Urothelium cell line (cell line): ENCODE measurements at places on chromosomes 2 and 18.

DNA sequence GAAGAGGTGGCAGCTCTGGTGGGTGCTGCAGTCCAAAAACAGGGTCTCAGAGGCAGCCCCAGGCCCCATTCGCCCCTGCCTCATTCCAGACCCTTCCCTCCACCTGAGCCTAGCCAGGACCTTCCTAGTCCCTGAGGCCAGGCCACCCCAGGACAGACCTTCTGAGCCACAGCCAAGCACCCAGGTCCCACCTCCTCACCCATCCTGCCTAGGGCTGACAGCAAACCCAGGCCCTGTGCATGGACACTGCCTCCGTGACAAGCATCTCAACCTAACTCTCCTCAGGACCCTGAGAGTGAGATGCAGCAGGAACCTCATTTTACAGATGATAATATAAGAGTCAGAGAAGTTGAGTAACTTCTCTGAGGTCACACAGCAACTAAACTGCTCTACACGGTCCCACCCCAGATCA lies 15.5 kb downstream of the ADRA2B start:
- no peak for DNase-seq

- DNase-seq: no peak
Measured at GRCh38 chr2:11753452-11753885, 7.0 kb downstream of the LPIN1 start.

DNA sequence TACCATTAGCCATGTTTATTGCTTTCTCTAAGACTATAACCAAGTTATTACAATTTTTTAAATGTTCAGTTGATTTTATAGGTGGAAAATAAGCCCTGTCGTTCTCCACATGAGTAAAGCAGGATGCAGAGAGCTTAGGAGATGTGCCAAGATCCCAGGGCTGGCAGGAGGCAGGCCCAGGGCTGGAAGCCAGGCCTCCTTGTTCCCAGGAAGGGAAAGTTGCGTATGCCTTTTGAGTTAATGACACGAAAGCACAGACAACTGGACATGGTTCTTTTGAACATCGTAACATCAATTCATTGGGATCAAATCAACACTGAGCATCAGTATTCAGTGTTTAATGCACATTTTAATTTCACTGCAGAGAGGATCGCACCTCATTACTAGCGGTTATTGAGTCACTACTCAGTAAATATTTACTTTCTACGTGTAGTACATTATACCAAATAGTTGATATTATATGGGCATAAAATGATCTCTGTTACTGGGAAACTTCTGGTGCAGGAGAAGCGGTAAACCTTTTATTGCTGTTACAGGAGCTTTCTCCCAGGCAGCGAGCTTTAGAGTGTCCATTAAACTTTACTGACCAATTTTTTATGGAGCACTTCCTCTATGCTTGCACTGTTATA lies 60.0 kb downstream of the RNF144A start:
- no peak for DNase-seq

DNA sequence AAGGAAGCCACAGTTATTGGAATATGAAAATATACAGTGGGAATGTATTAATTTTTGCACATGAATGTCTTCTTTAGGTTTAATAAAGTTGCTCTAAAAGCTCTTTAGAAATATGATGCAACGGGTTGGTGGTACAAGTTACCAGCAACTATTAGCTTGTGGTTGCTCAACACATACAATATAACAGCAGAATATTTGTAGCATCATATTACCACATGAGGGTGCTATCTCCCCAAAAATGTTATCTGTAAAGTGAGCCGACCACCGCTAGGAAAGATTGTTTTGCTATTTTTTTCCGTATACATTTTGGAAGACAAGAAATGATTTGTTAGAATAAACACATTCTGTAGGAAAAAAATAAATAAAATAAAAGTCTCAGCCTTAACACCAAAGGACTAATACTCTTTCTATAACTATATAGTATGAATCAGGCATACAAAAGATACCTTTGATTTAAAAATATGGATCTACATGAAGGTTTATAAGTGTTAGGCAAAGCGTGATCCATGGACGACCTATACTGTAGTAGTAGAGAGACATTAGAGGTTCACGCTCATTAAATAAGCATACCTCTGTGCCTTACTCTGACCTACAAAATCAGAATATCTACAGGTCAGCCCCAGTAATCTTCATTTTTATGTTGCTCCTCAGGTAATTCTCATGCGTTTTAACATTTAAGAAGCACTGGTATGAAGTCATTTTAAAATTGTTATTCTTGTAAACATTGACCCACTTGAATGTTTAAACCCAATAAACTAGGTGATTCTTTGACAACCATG lies 1110.6 kb upstream of the ACVR2A start:
- peak; percentile 34 for DNase-seq

- no peak for DNase-seq
Measured at GRCh38 chr2:17822445-17823117, 6.3 kb downstream of the MSGN1 start.

GRCh38 chr18:10057401-10057893 lies 143.6 kb downstream of the VAPA start:
- DNase-seq: no peak

DNA sequence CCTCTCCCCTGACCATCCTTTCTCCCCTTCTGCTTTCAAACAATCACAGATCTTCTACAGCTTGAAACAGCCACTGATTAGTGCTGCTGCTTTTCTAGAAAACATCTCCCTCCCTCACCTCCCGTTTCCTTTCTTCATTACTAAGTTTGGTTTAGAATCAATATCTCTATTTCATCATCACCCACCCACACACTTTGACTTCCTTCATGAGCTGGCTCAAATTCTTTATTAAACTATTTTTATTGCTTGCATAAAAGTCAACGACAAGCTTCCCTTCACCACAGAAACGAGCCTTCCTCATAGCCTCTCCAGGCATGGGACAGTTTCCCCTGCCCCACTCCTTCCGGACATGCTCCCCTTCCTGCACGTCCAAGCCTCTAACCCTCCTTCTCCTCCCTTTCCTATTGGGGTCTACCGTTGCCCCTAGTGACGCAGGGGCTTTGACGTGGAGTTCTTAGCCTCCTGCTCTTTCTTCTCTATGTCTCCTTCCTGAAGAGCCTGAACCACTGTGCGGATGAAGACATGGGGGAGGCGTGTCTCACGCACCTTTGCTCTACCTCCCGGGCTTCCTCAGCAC lies 172.0 kb downstream of the AFF3 start:
- DNase-seq: peak; percentile 22

GRCh38 chr18:55362303-55362702 lies 225.7 kb downstream of the TCF4 start:
- DNase-seq: no peak

GRCh38 chr2:39416140-39416539 lies 20.9 kb downstream of the MAP4K3 start:
- no peak for DNase-seq

DNA sequence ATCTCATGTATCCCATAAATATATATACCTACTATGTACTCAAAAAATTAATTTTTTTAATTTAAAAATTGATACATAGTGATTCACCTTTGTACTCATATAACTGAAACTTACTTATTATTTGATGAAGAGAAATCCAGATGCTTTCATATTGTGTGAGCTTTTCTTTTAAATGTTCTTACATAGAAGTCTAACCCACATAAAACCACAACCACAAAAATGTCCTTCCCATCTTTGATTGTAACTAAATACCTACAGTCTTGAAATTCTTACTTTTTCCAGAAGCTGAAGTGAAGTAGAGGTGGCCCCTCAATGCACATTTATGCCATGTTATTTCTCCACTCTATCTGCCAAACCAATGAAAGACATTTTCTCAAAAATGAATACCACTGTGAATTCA lies 117.9 kb upstream of the COL5A2 start:
- no peak for DNase-seq

DNA sequence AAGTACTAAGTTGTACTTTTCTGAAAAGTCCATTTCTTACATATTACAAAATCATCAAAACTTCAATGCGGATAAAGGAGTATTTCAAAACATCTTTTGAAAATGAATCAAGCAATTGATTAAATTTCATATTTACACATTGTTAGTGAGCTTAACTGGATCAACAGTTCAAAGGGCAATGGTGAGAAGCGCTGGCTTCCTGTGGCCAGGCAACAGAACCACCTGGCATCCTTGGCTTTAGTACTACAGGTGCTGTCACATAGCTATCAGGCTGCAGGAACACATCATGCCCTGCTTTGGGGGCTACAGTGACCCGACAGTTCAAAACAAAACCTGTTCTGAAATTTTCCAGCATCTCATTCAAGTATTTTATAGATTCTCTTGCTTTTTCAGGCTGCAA lies 59.2 kb downstream of the SMAD2 start:
- DNase-seq: no peak

DNA sequence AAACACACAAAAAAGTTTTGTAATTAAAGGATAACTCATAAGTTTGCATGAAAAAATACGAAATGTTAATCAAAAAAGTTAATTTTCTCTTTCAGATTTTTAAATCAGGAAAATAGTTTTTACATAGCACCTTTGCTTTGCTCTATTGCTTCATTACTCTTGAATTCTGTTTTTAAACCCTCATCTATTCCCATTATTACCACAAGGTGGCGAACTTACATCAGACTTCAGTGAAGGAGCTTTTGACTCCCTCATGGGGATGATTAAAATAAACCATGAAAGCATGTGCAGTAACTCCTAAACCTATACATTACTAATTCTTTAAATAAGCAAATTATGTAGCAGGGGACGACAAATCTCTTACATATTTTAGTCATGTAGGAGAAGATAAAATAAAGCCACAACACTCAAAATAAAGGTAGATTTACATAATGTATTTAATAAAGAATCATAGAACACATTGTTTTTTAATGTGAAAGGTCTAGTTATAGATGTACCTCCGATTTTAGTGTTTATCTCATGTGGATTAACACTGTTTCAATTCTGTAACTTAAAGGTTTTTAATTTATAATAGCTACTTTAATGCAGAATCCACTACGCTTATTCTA lies 105.2 kb downstream of the NETO1 start:
- DNase-seq: peak; percentile 25

DNA sequence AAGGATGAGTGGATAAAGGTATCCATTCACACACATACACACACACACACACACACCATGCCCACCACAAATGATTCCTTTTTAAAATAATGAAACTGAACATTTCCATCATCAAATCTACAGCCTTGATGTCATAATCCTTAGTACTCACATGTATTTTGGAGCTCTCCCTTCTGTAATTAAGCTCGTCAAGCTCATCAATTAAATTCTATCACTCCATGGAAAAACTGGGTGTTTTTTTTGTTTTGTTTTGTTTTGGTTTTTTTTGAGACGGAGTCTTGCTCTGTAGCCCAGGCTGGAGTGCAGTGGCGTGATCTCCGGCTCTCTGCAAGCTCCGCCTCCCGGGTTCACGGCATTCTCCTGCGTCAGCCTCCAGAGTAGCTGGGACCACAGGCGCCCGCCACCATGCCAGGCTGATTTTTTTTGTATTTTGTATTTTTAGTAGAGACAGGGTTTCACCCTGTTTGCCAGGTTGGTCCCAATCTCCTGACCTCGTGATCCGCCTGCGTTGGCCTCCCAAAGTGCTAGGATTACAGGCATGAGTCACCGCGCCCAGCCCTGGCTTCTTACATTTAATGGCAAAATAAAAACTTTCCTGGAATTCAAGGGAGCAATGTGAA lies 78.6 kb upstream of the RGPD4 start:
- DNase-seq: no peak

DNA sequence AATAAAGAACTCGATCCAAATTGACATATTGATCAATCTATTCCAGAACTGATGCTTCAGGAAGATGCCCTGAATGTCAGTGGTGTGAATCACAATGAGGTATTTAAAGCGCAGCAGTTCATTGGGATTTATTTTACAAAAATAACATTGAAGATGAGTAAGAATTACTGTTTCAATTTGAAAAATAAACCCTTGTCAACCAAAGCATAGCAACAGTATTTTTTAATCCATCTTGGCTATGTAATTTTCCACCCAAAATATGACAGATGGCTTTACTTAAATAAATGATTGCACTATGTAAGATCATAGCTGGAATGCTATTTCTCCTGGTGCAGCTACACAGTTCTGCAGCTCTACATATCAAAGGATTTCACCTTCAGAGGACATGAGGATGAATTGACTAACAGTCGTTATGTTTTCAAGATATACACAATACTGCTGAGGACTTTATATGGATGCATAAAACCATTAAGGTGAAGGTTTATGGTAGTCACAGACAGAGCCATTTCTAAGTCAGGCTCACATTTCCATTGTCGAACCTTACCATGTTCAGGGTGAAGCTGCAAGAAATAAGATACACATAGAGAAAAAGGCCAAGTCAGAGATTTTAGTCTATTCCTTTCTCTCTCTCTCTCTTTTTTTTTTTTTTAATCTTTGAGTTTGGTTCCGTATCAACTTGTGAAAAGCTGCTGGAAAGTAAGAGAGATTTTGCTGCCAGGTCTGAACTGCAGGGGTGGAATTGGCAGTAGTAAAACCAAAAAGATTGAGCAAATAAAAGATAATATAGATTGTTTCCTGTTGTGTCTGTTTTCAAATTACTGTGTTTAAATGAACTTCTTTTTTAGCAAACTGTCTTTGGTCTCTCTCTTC lies 398.0 kb upstream of the CDH20 start:
- no peak for DNase-seq

DNA sequence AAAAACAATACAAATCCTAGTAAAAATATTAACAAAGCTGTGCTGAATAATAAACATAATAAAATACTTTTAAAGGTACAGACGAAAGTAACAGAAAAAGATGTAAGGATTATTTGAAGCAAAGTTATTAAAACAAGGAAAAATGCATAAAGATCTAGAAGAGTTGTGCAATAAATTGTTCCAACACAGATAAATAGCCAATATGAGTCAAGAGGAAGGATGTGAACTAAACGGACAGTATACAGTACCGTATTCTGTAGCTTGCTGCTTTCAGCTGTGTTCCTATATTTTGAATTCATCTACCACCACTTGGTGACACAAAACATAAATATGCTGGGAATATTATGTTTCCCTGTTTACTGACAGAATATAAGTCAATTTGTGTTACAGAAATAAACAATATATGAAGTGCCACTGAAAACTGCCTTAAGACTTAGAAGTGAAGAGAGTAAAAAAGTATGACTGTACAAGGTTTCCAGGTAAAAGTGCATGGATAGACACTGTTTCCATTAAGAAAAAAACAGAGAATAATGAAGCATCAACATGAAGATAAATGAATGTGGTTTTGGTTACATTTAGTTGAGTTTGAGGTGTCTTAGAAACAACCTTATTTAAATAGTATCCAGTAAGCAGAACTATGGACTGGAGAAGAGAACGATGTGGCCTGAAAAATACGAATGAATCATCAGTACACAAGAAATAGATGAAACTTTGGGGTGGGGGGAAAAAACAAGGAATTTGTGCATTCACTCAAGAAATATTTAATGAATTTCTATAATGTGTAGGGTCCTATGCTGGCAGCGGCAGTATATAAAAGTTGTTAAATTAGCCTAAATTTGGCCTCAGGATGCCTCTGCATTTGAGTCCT lies 13.1 kb downstream of the PPP3R1 start:
- no peak for DNase-seq
